ENCODE measurements at places on chromosomes 5 and 9.

DNA sequence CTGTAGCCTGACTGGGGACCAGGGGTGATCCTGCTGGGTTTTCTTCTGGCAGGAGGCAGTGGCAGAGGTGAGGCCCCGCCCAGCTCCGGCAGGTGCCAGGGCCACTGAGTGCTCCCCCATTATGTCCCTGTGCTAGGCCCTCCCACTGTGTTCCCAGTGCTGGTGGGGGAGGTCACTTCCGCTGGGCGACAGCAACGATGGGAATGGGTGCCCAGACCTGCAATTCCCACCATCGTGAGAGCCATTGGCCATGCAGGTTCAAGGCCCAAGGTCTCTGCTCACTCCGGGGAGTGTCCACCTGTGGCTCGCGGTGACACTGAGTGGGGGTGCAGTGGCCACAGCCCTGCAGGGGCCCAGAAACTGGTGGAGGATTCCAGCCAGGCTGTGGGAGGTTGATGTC is 98.6 kb downstream of the RXRA start:
- DNase-seq = no peak

GRCh38 chr5:152568016-152568415 is 162.9 kb upstream of the NMUR2 start:
- DNase-seq = no peak

GRCh38 chr5:117947836-117948235 is 1040.5 kb downstream of the DTWD2 start:
- DNase-seq = no peak

DNA sequence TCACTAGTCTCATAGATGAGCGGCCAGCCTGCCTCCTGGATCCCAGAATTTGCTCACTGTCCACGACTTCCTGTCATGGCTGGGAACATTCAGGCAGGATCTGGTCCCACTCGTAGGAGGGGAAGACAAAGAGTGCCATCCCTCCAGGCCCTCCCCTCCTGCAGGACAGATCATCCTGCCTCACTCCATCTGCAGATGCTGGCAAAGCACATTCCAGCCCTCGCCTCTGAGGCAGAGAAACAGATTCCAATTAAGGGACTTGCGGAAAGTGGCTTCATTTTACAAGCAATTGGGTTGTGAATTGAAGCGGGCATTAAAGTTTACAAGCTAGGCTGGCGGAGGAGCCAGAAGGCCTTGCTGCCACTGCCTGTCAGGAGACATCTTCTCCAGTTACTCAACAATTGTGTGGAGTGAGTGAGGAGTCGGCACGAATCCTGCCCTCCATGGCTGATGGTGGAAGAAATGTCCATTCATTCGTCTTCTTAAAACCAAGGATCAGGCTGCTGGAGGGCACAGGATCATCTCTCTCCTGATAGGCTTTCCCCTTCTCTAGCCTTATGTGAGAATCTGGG is 41.8 kb upstream of the KCNMB1 start:
- DNase-seq = no peak

GRCh38 chr9:107732781-107733522 is 243.4 kb upstream of the KLF4 start:
- no peak for DNase-seq

DNA sequence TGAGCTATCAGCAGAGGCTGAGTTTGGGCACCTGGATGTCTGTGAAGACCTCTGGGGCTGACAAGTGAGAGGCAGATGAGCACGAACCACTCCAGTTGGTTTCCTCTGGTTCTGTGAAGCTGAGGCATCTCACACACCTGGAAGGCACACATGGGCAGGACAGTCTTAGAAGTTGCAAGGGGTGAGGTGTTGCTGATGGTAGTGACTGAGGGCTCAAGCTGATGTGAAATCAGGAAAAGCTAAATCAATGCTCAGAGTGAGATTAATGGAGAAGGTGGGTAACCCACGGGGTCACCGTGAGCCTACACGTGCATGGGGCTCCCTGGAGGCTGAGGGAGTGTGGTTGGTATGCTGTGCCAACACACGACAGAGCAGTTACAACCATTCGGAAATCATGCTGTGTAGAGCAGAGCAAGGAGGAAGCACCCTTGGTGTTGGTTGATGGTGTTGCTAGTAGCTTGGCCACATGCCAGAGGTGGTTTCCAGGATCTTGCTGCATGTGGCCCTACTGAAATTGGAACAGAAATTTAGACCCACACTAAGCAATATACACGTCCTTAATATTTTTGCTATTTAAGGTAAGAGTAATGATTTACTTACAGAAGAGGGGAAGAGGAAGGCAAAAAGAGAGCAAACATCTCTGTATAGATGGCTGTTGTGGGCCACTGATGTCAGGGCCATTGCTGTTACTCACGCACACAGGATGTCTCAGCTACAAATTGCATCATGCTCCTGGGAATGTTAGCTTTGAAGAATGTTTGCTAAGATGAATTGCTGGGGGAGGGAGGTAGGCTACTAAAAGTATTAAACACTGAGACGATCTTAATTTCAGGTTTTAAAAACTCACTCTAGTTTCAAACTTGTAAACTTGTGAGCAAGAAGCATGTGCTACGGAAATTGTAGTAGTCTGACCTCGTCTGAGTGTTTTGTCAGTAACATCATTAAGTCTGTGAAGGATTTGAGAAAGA is 170.5 kb downstream of the ARHGEF28 start:
- DNase-seq = no peak

DNA sequence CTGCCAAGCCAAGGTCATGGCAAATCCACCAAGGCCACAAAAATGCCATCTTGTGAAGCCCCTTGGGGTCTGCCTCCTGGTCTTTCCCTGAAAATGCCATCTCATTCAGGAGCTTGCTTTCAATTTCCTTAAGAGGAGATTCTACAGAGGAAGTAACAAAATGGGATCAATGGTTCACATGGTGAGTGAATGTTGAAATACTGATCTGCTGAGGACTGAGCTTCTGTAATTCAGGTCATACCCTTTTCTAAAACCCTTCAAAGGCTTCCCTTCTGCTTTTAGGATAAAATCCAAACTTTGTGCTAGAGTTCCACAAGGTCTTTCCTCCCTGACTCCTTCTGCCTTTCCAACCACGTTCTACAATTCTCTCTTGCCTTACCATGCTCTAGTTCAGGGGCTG is 24.7 kb upstream of the NR3C1 start:
- no peak for DNase-seq

DNA sequence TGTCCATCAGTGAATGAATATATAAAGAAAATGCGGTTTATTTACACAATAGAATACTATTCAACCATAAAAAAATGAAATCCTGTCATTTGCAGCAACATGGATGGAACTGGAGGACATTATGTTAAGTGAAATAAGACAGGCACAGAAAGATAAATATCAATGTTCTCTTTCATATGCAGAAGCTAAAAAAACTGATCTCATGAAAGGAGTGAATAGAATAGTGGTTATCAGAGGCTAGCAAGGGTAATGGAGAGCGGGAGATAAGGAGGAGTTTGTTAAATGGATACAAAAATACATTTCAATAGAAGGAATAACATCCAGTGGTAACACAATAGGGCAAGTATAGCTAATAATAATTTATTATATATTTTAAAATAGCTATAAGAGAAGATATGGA is 65.0 kb downstream of the AGTPBP1 start:
- DNase-seq = no peak

DNA sequence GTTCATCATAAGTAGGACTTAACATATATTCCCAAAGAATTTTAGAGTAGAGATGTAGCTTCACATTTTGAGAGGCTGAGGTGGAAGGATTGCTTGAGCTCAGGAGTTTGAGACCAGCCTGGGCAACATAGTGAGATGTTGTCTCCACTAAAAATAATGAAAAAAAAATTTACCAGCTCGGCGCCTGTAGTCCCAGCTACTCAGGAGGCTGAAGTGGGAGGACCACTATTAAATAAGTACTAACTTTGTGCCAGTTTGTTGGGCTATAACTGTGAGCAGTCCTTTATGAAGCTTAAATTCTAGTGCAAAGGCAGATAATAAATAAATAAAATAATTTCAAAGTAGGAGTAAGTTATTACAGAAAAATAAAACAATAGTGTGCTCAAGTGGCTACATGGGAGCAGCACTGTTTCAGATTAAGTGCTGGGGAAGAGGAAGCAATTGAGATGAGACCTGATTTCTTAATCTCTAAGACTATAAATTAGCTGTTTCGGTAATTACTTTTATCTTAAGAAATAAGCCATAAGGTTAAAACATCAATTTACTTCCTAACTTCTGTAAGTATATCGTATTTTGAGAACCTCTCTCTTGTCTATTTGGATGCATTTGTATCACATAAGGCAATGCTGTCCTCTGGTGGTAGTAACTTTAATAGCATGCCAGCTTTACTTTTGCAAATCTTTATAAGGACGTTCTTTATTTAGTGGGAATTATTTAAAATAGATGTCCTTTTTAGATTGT is 98.9 kb downstream of the CSNK1G3 start:
- DNase-seq = peak; percentile 30

DNA sequence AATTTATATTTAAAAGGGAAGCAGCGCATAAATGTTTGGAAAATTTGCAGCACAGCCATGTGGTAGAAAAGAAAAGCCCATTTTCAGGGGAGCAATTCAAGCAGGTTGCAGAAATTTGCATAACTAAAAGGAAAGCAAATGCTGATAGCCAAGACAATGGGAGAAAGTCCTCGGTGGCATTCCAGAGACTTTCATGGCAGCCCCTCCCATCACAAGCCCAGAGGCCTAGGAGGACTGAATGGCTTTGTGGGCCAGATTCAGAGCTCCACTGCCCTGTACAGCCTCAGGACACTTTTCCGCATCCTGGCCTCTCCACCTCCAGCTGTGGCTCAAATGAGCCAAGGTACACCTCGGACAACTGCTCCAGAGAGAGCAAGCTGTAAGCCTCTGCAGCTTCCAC is 462.9 kb downstream of the CDK5RAP2 start:
- DNase-seq = no peak

GRCh38 chr5:6766604-6767093 is 53.4 kb downstream of the TENT4A start:
- DNase-seq = peak; percentile 40

- no peak for DNase-seq
These were observed 9.2 kb downstream of the CEP72 start for GRCh38 chr5:621341-621761.

GRCh38 chr5:116834796-116835515 is 260.3 kb upstream of the SEMA6A start:
- no peak for DNase-seq

- DNase-seq = no peak
These were observed 26.0 kb downstream of the ZBTB43 start for GRCh38 chr9:126830827-126831226.

- DNase-seq = no peak
These were observed 1278.8 kb downstream of the MAT2B start for GRCh38 chr5:164784230-164784629.

All from stimulated activated CD4-positive, alpha-beta T cell treated with anti-CD3 and anti-CD28 coated beads, Interleukin-4, amount 100 ng/mL, for 24 hours (primary cell).